ENCODE measurements at places on chromosomes 12 and 14.

DNA sequence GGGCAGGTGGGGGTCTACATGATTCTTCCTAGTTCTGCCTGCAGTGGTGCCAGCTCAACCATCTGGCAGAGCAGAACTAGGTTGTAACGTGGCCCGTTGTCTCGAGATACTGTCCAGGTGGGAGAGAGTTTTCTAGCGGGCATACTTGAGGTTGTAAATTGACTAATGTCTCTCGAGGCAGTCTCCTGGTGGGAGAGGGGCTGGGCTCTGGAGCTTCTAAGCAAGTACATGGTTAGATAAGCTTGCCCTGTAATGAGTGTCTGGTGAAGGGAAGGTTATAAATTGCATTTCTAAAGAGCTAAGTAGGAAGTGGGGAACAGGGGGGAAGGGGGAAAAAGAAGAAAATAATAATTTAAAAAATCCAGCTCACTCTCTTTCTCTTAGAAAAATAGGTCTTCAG lies 18.1 kb downstream of the BDKRB1 start:
- no peak for DNase-seq

DNA sequence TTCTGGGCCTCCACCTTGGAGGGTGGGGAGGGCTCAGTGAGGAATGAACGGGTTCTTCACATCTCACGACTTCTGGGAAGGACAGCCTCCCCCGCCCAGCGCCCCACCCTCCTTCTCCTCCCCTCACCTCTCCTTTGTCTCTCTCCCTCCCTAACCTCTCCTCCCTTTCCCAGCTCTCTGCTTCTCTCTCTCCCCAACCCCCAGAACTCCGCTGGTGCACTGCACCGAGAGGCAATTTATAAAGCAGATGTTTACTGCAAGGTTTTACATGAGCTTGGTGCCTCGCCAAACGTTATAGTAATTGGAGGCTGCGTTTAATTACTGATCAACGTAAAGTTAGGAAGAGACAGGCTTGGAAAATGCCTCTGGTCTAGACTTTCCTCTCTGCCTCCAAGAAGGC lies 42.9 kb upstream of the FAM222A start:
- DNase-seq: no peak

DNA sequence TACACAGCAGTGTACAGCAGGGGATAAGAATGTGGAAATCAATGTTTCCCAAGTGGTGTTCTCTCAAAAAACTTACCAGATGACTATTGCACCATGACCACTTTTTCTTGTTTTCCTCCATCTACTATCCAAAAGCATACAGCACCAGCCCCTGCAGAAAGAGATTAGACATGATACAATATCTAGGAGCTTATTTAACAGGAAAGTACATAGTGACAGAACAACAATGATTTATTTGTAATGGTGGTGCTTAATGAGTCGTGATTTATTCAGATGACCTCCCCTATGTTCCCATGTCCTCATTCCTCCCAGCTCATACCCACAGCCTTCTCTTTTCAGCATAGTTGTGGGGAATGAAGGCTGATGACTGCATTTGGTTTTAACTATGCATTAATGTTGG lies 413.6 kb downstream of the BTG1 start:
- peak; percentile 2 for DNase-seq

DNA sequence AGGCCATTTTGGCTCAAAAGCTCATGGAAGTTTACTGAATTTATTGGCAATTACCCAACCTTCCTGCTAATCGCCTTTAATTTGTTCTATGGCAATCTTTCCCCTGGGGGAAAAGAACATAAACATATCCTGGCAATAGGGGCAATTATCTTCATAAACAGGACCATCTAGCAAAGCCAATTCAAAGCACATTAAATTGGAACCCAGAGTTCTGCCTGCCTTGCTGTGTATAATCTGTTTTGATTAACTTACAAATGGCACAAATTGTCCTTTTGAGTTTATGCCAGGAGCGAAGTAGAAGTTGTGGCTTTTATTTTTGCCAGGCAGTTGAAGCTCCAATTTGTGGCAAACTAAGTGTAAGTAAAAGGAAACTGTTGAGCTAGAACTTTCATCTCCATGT lies 68.6 kb downstream of the C12orf50 start:
- no peak for DNase-seq

DNA sequence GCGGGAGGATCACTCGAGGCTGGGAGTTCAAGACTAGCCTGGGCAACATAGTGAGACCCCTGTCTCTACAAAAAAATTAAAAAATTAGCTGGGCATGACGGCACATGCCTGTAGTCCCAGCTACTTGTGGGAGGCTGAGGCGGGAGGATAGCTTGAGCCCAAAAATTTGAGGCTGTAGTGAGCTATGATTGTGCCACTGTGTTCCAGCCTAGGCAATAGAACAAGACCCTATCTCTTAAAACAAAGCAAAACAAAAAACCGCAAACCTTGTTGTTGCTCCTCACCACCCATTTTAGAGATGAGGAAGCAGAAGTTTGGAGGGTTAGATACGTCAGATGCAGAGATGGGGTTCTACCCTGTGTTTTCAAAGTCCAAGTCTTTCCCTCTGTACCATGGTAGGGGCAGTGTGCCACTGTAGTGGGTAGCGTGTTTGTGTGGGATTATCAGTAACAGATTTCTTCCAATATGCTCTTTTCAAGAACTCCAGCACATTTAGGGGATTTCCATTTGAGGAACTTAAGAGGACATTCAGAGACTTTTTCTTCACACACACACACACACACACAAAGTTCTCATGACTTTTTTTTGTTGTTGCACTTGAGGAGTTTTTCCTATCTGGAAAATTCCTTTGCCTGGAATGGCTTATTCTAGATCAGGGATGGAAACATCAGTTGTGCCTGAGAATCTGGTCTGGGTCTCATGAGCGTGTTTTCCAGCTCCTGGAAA lies 186.5 kb downstream of the CHST11 start:
- no peak for DNase-seq

DNA sequence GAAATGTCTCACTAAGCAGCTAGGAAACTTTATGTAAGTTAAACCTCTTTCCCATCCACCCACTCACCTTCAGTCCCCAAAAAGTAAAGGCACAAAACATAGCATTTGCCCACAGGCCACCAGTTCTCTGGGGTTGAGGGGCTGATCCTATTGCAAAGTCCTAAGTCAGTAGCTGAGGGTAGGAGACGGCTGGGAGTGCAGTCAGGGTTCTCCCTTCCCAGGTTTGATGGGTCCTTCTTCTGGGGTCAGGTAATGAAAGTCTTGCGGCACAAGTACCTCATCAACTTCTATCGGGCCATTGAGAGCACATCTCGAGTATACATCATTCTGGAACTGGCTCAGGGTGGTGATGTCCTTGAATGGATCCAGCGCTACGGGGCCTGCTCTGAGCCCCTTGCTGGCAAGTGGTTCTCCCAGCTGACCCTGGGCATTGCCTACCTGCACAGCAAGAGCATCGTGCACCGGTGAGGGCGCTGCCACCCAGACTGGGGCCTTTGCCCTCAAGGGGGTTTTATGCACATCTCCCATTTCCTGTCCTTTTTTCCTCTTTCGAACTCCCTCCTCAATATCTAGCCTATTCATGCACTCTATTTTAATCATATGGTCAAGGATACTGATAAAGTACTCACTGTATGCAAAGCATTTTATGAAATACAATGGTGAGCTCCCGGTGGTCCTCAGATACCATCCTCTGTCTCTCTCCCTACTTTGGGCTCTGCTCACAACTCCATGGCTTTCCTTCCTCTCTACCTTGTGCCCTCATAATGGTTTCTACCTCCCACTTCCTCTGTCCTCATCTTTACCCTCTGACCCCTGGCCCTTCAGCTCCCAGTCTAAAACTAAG lies 986 bp downstream of the TSSK4 start:
- no peak for DNase-seq

DNA sequence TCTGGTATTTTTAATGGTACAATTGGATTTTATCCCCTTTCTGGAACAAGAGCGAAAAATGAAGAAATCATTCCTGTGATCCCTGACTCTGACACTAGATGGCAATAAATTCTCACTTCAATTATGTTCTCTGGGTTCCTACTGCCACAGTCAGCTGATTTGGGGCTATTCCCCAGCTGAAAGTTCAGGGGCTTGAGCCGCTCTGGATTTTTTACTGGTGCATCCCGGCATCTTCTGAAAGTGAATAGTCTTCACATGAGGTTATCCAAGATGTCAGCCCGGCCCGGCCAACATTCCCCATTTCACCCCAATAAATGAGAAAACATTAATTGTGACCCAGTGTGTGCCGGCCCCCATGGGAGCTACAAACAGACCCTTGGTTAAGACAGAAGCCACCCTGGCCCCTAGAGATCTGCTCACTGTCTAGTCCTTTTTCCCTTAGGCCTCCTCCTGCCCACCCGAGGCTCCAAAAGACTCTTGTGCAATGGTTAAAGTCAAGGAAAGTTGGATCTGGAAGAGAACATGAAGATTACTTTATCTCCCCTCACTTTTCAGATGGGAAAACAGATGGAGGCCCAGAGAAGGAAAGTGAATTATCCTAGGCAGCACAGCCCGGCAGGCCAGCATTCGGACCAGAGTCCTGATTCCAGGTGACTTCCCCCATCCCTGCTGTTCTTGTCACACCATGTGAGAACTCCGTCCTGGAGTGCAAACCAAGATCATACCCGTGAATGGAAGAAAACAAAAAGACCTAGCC lies 20.8 kb downstream of the CKAP4 start:
- DNase-seq: peak; percentile 28

- DNase-seq: no peak
Measured at GRCh38 chr14:93319494-93319893, 13.3 kb downstream of the BTBD7 start.

DNA sequence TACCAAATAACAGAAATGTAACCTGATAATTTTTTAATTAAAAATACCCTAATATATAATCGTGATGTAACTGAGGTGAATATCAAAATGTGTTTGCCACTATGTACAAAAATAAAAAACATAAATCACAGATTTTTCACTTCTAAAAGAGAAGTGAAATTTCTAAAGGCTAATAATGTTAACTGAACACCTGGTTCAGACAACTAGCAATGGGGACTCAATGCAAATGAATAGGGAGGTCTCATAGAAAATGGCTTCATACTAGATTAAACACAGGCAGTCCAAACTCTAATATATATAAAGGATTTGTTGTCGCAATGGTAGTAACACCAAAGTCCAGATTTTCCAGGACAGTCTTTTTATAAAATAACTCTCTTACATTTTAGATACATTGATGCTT lies 365.4 kb upstream of the ATP2B1 start:
- DNase-seq: no peak

- DNase-seq: no peak
Measured at GRCh38 chr12:2618291-2618995, 176.3 kb upstream of the FKBP4 start.

GRCh38 chr14:23121361-23121771 lies 2.3 kb upstream of the CEBPE start:
- no peak for DNase-seq

DNA sequence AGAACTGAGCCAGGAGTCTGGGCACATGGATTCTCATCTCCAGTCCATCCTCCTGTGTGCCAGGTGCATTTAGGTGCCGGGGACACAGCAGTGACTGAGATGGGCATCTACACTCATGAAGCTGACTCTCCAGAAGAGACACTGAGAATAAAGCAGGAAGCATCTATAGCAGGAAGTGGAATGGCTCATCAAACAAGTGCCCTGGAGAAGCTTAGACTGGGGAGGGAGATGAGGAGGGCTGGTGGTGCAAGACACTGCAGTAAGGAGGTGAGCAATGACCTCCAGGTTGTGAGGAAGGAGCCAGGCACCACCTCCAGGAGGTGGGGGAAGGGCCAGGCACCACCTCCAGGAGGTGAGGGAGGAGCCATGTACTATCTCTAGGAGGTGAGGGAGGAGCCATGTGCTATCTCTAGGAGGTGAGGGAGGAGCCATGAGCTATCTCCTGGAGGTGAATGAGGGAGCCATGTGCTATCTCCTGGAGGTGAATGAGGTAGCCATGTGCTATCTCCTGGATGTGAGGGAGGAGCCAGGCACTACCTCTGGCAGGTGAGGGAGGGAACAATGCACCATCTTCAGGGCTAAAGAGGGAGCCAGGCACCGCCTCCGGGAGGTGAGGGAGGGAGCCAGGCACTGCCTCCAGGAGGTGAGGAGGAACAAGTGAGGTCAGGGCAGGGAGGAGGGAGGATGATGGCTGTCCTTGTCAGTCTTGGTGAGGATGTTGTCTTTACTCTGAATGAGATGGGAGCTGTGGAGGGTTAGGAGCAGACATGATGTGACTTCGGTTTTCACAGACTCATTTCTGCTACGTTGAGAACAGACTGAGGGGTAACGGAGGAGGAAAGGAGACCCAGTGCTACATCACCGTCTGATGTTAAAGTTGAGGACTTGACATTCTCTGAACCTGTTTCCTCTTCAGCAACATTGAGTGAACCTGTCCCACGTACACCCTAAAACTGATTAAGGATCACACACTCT lies 961.9 kb upstream of the TMEM132C start:
- no peak for DNase-seq

DNA sequence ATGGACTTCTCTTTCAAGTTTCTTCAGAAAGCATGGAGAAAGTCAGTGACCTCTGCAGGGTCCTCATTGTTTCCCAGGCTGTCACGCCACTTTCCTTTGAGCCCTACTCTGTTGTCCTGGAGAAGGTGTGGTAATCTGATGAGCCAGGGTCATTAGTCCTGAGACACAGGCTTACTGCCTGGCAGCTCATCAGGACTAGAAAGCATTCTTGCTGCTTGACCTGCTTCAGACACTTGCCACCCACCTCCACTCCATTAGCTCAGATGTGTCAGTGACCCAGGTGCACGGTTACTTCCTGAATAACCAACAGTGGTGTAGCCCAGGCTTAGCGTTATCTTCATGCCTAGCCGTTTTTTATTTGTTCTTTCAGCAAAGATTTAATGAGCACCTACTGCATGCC lies 93.9 kb downstream of the FGD4 start:
- DNase-seq: no peak

DNA sequence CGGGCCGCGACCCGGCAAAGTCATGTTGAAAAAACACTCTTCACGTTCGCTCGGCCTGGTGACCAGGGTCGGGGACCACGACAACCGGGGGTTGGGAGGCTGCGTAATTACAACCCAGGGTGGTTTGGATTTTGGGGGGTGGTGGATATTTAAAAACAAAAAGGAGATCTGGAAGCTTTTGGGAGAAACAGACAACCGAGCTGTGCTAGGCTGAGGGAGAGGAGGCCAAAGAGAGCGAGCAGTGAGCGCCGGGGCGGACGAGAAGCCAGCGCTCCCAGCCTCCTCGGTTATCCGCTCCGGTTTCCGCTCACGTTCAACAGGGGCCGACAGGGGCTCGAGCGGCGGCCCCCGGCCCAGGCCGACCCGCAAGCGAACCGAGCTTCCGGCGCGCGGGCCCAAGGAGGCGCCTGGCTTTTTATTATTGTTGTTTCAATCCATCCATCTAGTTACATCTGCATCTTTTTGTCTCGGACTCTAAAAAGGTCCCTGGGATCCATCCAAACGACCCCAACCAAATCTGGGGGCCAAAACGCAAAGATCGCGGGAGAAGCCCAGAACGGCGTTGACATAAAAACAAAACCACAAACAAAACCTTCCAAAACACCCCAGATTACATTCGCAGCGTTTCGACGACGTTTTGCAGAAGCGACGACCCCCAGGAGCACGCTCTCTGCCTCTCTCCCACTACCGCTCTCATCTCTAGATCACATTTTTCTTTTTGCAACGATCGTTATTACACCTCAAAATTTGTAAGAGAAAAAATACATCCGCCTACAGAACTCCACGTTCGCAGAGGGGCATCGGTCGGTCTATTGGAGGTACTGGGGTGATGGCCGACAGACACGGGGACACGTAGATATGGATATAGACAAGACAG lies 771 bp downstream of the OTX2 start:
- no peak for DNase-seq

Measured in HCT116 (cell line).